ENCODE measurements at places on chromosomes 3 and 15.

DNA sequence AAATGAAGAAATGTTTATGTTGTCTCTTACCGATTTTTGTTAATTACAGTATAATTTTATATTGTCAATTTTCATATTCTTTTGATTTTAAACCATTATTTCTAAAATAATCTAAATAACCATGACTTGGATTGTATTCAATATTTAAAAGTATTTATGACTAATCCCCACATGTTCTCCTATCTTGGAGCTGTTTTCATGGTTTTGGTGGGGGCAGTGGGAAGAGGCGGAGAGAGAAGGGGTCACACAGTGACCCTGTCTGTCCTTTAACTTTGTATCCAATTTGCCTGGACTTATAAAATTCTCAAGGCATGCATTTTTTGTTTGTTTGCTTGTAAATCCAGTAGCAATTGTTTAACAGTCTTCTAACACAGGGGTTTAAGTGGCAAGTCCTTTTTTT lies 407.4 kb downstream of the NTRK3 start:
- DNase-seq = no peak

DNA sequence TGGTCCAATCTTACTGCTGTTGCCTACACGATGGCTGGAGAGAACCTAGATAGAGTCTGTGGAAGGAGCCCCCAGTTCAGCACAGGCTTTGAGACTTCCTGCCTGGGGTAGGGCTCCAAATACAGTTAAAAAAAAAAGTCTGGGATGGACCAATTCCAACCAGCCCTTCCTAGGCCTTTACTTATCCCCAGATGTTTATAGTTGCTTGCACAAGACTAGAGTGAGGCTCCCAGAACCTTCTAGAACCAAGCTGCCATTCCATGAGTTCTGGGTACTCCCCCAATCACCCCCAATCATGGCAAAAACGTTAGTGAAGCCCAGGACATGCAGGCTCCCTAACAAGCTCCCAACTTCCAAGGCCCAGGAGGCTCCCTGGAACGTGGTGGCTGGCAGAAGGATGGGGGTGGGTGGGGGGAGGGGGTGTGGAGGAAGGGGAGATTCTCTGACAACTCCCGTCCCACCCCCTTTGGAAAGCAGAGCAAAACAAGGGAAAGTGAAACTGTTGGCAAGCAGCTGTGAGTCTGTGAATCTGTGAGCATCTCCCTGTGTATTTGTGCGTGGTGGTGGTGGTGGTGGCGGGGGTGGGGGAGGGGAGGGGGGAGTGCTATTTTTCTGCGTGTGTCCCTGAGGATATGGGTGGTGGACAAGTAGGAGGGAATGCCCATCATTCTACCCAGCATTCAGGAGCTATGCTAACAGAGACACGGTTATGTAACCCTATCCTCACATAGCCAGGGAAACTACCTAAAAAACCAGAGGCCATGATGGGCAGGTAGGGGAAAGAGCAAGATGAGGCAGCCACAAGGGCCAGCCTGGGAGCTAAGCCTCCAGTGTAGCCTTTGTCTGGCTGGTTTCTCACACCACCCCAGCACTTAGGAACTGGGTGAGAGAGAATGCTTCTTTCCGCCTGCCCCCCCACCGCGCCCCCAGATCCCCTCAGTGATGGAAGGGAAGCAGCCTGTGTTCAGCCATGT lies 2.0 kb downstream of the MST1R start:
- DNase-seq = peak; percentile 8

- DNase-seq = no peak
These were observed 83.9 kb downstream of the MEGF11 start for GRCh38 chr15:66169625-66170024.

DNA sequence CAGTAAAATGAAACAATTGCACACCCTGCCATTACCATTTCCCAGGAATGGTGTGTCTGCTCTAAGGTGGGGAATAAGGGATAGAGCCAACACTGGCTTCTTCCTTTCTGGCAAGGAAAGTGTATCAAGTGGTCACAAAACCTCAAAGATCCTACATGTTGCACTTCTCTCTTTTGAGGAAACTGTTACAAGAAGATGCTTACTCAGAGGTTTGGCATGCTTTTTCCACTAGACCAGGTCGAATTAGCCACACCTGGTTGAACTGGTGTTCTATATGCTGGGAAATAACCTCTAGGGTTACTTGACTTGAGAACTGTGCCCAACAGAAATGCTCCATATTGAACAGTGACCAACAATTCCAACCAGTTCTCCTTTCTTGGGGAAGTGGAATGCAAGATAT lies 102.9 kb downstream of the LRRN1 start:
- no peak for DNase-seq

DNA sequence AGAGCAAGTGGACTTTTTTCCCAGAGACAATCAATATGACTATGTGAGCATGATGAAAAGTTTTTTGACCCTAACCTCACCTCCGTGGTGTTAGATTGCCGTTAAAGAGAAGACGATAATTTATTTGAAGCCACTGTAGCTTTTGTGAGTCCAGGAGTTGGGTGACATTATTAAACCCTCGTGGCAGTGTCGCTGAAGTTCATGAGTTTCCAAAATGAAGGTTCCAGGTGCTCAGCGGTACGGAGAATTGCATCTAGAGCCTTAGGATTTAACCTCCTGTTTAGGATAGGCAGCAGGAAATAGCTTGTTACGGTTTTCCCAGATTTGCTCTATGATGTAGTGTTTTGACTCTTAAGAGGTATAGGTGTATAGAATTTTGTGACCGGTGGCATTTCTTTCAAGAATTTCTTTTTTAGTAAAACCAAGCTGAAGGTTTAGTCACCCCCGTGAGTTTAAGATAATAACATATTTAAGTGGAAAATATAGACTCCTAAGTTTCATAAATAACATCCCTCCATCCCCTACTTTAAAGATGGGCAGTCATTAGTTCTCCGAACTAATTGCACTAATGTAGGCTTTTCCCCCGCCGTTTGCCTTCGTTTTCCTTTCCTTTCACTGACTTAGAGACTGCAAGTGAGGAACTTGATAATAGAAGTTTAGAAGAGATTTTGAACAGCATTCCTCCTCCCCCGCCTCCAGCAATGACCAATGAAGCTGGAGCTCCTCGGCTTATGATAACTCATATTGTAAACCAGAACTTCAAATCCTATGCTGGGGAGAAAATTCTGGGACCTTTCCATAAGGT lies 2.0 kb downstream of the SMC4 start:
- DNase-seq = no peak

- no peak for DNase-seq
These were observed 30.9 kb downstream of the ITPR1 start for GRCh38 chr3:4523710-4524698.

DNA sequence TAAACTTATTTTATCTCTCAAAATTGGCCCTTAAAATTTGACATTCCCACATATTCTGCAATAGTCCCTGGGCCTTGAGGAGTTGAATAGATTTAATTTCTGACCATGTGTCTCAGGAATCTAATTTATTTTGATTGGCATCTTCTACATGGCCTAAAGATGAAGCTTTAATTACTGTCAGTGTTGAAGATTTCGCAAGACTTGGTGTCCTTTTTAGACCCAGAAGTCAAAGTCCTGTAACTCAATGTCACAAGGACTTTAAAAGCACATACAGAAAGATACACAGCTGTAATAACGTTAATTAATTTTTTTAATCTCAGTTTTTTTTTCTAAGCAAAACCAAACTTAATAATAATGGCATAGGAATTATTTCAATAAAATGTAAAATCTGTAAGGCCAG lies 163.9 kb downstream of the SUCNR1 start:
- no peak for DNase-seq

DNA sequence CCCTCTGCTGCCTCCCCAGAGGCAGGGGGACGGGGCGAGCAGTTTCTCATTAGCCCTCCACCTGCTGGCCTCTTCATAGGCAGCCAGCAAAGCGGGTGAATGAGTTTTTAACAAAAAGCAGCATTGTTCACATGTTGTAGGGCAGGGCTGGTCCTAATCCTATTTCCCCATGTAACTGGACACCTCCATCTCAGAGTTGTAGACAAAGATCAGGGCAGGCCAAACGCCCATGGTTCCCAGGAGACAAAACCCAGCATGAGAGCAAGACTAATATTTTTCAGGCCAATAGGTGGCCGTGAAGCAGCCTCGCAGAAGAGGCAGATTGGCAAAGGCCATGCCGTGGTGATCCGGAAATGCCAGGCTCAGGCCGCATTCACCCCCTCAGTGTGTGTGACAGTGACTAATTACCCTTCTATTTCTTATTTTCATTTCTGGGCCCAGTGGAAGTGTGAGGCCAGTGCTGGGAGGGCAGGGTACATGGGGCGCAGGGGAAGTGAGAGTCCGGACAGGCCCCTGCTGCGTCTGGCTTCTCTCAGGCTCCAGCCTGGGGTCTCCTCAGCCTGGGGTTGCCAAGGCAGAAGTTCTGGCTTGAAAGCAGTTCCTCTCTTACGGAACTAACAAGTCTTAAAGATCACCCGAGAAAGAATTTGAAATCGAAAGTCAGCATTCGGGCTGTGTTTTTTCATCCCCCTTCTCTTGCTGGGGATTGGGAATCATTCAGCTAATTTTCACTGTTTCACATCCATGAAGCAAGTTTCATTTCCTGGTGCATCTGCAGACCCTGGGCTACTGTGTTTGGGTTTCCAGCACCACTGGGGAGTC lies 64.8 kb downstream of the BOC start:
- peak; percentile 64 for DNase-seq

- no peak for DNase-seq
These were observed 84.9 kb downstream of the LRIG1 start for GRCh38 chr3:66415867-66416428.

DNA sequence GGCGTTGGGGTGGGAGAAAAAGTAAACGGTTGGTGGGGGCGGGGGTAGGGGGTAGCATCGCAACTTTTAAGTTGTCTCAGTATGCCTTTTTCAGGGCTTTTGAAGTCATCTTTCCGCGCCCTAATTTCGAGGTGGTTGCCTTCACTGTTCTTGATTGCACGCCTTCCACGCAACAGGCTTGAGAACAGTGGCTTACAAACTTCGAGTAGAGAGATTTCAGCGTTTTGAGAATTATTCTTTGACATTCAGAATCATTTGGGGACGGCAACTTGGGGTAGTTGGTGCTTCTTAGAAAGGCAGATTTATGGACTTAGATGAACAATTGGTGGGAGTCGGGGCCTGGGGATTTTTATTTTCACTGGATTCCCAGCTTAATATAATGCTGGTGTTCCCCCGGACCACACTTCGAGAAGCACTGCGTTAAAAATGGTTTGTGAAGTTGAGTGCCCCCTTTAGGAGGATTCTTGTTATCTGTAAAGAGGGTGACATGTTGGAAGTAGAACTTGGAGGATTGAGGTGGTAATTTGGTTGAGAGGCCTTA lies 880 bp downstream of the PPP4R2 start:
- no peak for DNase-seq

GRCh38 chr3:74561881-74562280 lies 52.6 kb downstream of the CNTN3 start:
- peak; percentile 51 for DNase-seq

DNA sequence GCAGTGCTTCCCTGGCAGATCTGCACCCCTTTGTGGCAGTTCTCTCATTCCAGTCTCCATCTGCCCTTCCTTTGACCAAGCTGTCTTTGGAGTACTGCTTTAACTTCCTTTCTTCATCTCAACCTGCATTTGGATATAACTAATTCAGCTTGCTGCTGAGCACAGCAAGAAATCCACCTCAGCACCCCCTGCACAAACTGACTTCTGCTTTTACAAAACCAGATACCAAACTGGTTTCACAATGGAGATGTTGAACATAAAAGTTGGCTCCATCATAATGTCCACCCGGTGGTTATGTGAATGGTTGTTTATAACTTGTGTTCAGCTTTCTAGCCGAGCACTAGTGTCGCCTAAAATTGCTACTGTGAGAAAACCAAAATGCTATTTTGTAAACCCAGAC lies 341.1 kb upstream of the SEMA6D start:
- no peak for DNase-seq

- DNase-seq = no peak
These were observed 160.4 kb upstream of the SLC2A2 start for GRCh38 chr3:171186817-171187500.

DNA sequence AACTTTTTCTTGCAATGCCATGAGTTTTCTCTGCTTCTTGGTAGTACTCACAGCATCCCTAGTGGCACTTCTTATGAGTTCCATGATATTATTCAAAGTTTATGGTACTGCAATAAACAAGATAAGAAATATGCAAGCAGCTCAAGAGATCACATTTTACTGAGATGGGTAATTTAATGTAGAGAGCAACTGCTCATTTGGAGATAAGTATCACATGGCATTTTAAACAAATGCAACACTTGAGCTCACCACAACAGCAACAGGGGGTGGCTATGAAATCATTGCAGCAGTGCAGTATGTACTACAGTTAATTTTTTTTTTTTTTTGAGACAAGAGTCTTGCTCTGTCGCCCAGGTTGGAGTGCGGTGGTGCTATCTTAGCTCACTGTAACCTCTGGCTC lies 85.1 kb downstream of the WDR49 start:
- DNase-seq = no peak

DNA sequence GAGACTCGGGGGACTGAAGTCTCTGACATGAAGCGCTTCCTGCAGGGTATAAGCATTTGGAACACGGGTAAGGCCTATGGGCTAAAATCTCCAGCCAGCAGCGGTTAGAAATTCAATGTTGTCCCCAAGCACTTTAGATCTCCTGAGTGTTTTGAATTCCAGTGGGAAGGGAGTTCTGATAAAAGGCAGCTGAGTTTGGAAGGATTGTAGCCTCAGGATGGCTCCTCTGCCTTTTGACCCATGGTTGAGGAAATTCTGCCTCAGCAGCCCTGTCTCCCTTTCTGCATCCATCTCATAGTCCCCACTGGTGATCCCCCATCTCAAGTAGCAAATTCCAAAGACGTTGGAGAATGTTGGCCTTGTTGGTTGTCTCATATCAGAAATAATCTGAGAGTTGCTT lies 24.2 kb upstream of the HACD2 start:
- no peak for DNase-seq

Data from GM04503 (cell line).